ENCODE measurements at places on chromosomes 2 and 18.

- no peak for DNase-seq
These were observed 48.4 kb downstream of the ZEB2 start for GRCh38 chr2:144471305-144472045.

DNA sequence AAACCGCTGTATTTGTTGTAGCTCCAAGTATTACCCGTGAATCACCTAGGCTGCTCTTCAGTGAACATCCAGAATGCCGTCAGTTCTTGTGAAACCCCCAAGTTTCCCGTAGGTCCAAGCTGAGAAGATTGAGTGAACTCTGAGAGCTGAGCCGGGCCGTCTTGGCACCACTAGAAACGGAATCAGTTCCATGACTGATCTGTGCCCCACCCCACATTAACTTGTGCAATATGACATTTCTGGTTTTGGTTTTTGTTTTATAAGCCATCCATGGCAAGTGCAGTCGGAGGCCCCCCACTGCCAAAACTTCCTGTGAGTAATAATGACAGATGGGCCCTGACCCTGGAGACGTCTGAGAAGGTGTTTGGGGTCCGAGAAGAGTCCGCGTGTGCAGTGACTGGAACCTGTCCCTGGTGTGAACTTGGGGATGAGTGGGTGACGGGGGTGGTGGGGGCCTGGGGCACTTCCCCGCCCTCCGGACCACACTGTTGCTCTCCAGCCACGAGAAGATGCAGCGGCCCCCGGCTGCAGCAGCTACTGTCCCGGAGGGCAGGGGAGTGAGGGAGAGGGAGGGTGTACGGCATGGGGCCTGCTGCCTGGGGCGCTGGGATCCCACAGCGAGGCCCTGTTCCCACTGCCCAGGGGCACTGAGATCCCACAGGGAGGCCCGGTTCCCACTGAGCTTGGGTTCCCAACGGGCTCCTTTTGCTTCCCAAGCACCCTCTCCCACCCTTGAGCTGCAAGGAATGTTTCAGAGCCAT lies 26.5 kb downstream of the NFATC1 start:
- DNase-seq = no peak

DNA sequence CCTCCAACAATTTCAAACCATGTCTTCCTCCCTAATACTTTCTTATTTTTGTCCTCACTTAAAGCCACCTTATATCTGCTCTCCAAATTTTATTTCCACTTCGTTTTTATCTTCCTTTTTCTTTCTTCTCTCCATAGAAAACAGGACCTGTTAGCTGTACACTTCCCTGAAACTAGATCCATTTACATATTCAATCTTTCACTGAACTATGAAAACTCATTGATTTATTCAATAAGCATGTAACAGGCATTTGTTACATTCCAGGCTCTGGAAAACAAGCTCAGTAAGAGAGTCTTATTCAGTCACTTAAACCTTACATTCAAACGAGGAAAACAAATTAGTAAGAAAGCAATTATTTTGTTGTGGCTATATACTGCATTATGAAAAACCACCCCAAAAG lies 1225.3 kb downstream of the SUCLG1 start:
- no peak for DNase-seq

DNA sequence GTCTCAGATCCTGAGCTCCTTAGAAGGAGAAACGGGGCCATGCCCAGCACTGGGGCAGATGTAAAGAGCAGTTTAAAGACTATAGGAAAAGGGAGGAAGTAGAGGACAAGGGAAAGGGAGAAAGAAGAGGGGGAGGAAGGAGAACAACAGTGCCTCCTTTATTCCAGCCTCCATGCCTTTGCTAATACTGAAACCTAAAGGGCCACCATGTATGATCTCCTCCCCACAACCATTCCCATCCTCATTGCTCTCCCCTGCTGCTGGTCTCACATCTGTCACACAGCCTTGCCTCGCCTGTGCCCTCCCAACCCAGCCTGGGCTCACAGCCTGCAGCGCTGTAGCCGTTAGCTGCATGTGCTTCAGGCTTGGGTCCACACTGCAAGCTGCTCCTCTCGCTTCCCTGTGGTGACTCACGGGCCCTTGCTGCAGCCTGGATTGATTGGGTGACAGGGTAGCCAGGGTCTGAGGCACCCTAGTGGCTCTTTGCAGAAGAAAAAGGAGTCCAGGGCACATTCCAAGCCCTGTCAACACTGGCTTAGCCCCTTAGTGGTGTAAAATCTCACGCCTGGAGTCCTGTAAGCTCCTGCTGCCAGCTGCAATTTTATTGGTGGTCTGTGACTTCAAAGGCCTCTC lies 281.9 kb downstream of the SRBD1 start:
- DNase-seq = no peak

DNA sequence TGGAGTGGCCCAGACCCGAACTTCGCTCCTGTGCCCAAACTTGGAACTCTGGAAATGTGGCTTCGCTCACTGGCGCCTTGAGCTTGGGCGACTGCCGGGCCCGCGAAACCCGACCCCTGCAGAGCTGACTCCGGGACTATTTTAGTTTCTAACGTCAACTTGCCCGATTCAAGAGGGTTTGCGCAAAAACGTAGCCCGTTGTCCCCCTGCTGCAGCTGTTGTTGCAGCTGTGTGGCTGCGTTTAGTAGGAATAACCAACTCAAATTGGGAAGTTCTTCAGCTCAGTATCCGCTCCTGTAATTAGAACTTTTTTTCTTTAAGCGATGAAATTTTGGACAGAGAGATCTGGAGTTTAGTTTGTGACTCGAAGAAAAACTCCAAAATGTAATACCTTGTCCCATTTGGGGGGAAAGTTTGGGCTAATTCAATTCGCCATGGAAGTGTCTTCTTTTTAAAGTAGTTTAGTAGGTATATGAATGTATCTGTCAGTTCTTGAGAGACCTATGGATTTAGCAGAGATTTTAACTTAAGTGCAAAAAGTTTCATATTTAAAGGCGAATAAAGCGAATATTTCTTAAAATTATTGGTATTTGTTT lies 559 bp downstream of the MYL12A start:
- peak; percentile 38 for DNase-seq

DNA sequence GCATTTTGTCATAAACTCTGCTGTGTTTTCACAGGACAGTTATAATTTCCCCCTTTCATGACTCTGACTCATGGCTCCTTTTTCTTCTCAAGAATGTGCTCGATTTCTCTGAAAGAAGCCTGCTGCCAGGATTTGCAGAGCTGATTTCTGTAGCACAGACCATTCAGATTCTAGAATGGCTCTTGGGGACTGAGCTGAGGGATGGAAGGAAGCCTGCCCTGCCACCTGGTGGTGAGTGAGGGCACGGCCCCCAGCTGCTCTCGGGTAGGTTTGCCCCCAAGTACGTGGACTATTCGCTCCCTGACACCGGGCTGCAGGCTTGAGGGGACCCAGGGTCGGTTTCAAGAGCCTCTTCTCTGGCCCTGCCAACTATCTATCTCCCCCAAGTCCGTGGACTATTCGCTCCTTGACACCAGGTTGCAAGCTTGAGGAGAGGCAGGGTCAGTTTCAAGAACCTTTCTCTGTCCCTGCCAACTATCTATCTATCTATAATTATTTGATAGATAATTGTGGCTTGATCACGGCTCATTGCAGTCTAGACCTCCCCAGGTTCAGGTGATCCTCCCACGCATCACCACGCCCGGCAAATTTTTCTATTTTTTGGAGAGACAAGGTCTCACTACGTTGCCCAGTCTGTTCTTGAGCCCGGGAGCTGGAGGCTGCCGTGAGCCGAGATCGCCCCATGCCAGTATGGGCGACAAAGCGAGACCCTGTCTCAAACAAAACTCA lies 1.4 kb upstream of the SMYD5 start:
- peak; percentile 53 for DNase-seq

DNA sequence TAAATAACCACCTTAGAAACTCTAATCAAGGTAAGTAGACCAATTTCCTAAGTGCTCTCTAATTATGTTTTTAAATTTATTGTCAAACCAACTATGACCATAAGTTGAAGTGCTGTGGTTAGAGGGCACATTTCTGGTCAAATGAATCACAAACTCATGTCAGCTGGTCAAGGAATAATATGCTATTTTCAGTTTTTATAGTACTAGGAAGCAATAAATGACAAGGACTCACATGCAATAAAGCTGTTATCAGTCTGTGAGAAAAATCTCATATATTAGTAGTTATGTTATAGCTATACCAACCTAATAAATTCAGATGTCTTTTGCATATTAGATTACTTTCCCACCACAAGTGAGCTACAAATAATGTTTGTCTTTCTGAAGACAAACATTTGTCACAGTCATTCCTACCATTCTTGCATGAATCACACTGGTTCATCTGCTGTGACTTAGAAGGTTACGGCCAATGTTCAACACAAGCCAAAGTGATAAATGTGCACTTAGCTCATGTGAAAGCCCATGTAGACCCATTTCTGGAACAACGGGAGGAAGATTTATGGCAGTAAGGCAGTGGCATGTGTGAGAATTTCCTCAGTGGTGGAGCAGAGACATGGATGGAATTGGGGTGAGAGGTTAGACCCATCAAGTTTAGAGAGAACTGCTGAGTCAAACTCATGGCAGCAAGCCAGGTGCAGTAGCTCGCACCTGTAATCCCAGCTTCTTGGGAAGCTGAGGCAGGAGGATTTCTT lies 27.4 kb upstream of the CCNYL1 start:
- DNase-seq = no peak

DNA sequence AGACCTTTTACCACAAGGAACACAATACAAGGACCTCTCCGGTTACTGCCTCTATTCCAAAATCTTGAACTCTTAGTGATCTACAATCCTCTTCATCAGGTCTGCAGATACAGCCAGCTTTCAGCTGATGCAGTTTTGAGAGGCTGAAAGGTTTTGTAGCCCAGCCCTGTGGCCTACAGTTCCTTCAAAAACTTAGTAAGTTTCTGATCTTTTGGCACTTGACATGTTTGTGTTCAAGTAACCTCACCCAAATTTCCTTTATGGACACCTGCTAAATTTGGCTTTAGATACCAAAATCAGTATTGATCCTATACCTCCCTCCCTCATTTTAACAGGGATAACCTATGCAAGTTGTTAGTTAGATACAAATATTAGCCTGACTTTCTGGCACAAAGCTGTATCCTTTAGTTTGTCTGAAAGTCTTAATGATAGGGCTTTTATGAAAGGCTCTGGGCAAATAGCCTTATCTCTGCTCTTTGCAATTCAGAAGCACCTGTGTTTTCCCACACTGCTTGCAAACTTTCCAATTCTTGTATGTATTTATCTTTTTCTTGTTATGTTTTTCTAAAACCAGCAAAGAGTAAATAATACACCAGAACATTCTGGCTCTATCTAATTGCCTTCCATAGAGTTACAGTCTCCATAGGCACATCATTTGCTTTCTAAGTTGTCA lies 650.5 kb upstream of the KLHL29 start:
- DNase-seq = no peak

GRCh38 chr2:241739651-241740050 lies 5.2 kb downstream of the D2HGDH start:
- DNase-seq = no peak

DNA sequence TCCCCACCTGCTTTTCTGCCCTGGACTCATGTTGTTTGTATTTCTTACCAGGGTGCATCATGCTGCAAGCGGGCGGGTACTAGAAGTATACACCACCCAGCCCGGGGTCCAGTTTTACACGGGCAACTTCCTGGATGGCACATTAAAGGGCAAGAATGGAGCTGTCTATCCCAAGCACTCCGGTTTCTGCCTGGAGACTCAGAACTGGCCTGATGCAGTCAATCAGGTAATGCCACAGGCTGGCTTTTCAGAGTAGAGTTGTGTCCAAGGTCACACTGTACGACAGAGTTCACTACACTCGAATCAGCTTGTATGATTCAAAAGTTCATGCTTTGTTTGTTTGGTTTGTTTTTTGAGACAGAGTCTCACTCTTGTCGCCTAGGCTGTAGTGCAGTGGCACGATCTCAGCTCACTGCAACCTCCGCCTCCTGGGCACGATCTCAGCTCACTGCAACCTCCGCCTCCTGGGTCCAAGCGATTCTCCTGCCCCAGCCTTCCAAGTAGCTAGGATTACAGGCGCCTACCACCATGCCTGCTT lies 19.4 kb downstream of the SRSF7 start:
- no peak for DNase-seq

- no peak for DNase-seq
These were observed 77.5 kb downstream of the EIF2AK3 start for GRCh38 chr2:88549616-88550292.

DNA sequence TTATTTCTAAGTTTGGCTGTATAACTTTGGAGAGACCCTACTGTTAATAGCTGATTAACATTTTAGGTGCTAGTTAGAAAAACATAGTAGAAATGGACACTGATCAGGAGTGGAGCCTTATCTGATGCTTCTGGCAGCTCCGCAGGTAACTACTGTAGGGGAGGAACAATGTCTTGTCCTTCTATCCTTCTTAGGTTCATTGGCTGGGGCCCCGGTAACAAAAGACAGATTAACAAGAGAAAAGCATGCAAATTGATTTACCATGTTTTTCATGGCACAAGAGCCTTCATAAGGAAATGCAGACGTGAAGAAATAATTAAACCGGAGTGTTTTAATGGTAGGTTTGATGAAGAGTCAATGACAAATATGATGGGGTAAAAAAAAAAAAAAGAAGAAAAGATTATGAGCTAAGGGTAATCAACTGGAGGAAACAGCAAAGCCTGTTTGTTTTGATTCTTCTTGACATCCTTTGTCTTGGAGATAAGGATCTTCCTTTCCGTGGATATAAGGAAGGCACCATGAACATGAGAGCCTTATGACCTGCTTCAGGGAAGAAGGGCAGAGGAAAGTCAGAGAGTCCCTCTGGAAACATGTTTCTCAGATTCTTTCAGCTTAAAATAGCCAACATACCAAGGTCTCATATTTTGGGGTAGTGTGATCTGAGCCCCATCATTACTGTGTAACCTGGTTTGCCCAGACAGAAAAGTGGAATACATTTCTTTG lies 62.4 kb upstream of the GCFC2 start:
- no peak for DNase-seq

GRCh38 chr2:169300636-169301530 lies 61.5 kb downstream of the LRP2 start:
- no peak for DNase-seq

GRCh38 chr2:168300460-168300859 lies 53.1 kb upstream of the STK39 start:
- DNase-seq = no peak

GRCh38 chr2:120346667-120347358 lies 877 bp downstream of the INHBB start:
- peak; percentile 49 for DNase-seq

GRCh38 chr2:24214880-24215279 lies 40.0 kb downstream of the FAM228A start:
- no peak for DNase-seq

DNA sequence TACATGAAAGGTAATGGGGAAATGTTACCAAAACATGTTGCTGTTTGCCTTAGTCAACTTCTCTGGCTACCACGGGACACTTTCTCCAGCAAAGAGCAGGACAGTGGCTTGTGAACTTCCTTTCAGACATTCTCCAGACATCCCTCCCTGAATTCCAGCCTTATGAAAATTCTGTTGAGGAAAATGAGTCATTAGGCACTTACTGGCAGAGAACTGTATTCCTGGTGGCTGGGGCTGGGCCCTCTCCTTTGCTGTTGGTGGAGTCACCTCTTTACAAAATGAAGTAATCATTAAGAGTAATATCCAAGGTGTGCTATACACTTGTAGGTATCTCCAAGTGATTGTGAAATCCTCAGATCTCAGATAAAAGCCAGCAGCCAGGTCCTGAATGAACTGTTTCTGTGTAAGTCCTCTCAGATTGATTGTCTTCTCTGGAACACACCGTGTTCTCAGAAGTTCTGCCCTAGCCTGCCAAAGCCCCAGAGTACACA lies 1.3 kb upstream of the FAP start:
- no peak for DNase-seq

Measured in substantia nigra (tissue), 51 donors.